ENCODE measurements at places on chromosomes 1 and 21.
A peak's percentile ranks its signal among the peaks of the same experiment; 100 is the strongest.

DNA sequence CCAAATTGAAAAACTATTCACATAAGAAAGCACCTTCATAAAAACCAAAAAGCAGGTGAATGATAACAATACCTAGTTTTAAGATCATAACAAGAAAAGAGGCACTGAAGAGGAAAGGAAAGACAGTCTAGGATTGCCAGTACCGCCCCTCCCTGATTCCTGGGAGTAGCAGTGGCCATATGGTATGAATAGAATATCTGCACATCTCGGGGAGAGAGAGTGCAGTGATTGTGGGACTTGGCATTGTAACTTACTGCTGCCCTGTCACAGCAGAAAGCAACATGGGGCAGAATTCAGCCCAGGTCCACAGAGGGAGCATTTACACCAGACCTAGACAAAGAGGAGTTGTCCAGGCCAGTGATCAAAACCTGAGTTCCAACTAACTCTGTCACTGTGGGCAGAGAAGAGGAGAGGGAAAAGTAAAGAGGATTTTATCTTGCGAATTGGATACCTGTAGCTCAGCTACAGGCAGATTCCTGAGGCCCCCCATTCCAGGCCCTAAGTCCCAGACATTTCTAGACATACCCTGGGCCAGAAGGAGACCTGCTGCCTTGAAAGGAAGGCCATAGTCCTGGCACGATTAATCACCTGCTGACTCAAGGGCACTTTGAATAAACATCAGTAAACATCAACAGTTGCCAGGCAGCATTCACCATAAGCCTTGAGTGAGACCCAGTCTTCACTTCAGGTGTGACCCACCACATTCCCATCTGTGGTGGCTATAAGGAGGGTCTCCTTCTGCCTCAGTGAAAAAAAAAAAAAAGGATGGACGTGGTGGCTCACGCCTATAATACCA lies 397.5 kb downstream of the TGFB2 start:
- DNase-seq: no peak

- DNase-seq: no peak
Observed at GRCh38 chr1:222877854-222878253, 63.0 kb downstream of the DISP1 start.

GRCh38 chr1:27556781-27557595 lies 47.0 kb downstream of the AHDC1 start:
- peak; percentile 95 for DNase-seq

DNA sequence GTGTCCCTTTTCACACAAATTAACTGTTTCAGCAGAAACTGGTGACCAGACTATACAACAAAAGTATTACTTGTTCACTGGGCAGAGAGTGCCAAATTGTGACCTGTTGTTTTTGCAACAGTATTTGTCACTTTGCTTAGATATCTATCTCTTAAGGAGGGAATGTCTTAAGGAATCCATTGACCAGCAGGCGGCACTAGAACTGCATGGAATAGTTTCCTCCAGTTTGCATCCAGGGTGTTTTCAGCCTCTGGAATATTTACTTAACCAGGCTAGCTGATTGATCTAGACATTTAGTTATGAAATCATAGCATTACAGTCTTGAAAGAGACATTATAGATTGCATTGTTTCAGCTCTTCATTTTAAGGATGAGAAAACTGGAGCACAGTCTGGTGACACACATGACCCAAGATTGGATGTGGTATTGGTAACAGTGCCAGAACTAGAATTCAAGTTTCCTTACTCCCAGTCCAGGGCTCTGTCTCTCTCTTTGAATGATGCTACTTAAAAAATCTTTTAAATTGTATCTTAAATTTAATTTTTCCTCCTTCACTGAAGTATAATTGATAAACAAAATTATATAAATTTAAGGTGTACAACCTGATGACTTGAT lies 16.9 kb downstream of the RPTN start:
- peak; percentile 51 for DNase-seq

- peak; percentile 23 for DNase-seq
Observed at GRCh38 chr1:82485591-82486369, 685.0 kb downstream of the ADGRL2 start.

GRCh38 chr1:25700626-25701025 lies 84.0 kb downstream of the MAN1C1 start:
- DNase-seq: no peak

DNA sequence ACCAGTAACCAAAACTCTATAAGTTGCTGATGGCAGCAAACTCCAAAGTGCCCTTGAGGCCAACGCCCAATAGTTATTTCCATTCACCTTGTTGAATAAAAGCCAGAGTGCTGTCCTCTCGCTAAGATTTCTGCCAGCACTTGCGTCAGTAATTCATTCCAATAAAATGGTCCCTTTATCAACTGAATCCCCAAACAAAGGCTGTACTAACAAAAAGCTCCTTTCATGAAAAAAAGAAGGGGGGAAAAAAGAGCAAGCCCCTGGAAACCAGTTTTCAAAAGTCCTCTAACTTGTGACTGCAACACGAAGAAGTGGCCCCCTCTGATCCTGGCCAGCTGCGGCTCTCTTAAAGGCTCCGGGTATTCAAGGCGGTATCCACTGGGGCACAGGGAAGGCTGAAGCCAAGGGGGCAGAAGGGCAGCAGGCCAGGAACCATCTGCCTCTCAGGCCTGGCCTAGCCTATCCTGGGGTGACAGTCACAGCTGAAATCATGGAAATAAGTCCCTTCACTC lies 55.8 kb upstream of the ZNF326 start:
- DNase-seq: no peak

- DNase-seq: no peak
Observed at GRCh38 chr21:39662411-39662953, 49.7 kb downstream of the B3GALT5 start.

DNA sequence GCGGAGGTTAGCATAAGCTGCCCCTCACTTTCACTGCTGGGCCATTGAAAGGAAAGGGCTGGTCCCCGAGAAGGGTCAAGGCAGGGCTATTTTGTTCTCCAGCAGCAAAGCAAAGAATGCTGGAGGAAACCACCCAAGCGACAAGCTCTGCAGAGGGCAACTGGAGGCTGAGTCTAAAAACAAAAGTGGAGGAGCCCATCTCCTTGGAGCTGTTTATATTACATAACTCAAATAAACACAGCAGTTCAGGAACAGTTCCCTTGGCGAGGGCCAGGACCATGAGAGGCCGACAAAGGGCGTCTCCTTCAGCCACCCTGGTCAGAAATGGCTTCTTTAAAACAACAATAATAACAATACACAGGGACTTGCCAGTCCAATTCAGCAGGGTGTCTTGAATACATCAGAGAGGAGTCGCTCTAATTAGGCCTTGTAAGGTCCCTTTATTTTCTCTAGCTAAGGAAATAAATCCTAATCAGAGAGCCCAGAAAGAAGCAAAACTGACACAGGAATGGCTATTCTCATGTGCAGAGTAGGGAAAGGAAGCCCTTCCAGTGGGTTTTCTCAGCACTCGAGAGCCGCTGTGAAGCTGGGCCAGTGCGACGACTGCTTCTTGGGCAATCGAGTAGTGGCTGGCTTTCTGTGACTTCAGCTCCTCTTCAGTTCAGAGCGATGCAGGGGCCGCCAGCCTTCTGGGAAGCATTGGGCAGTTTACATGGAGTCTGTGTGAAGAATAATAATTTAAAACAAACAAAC lies 57.0 kb upstream of the TARBP1 start:
- DNase-seq: no peak

DNA sequence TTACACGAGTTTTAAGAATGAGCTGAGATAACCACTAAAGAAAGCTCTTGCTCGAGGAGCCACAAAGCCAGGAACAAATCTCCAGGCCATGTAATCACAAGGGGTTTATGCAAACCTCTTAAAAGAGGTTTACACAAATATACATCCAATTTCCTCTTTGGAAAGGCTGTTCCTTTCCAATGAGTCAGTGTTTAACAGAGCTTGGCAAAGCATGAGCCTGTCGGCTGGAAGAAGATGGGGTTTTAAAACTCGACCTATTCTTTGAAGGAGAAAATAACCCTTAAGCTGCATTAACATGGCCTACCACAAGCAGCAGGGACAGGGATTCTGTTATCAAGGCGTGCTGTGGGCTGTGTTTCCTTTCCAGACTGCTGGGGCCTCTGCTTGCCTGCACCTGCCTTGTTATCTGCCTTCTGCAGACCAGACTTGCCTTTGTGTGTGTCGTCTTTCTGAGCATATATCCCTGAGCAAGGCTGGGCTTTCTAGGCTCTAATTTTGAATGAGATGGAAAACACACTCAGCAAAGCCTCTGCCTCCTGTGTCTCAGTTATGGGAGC lies 40.6 kb upstream of the CYP2J2 start:
- DNase-seq: no peak

All from urothelium cell line (cell line).